Stimulated activated CD4-positive, alpha-beta T cell treated with anti-CD3 and anti-CD28 coated beads, Interleukin-15, amount 100 ng/mL, for 48 hours (primary cell): ENCODE measurements at places on chromosomes 5 and 9.

GRCh38 chr9:892123-892522 lies 50.6 kb downstream of the DMRT1 start:
- no peak for DNase-seq

- DNase-seq, result no peak
Measured at GRCh38 chr5:6608016-6608415, 24.8 kb downstream of the NSUN2 start.

GRCh38 chr9:93601666-93602065 lies 25.3 kb downstream of the PHF2 start:
- no peak for DNase-seq

GRCh38 chr9:95085036-95085770 lies 232.3 kb downstream of the FANCC start:
- no peak for DNase-seq

DNA sequence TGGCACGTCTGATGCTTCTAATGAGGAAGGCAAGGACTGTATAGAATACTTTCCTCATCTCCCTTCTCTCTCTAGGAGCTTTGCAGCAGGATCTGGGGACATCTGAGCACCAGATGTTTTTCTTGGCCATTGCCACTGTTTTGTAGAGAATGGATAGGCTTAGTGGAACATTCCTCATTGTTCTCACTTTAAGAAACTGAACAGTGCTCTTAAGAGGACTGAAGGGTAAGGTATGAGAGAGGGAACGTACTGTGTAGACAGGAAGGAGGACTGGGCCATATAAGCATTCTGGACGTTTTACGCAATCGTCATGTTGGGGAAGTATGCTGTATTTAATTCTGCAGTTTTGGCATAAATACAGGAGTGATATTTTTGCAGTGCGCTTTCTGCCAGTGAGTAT lies 70.6 kb downstream of the SMARCA2 start:
- no peak for DNase-seq

- DNase-seq, result no peak
Measured at GRCh38 chr5:57172466-57173318, 1.2 kb upstream of the GPBP1 start.

DNA sequence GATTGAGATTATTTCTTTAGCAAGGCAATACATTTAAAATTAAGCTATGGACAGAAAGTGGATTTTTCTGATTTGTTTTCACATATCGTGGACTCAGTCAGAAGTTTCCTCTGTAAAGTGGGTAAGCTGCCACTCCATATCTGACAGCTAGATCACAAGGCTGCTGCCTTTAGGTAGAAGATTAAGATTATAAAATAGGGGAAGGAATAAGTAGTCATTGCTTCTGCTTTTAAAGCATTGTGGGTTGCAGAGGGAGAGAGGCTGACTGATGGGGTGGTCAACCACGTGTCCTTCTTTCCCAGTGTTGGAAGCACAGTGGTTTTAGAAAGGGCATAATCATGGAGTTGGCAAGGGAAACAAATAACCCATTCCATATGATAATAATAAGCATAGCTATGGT lies 74.3 kb upstream of the MOCS2 start:
- DNase-seq, result no peak

DNA sequence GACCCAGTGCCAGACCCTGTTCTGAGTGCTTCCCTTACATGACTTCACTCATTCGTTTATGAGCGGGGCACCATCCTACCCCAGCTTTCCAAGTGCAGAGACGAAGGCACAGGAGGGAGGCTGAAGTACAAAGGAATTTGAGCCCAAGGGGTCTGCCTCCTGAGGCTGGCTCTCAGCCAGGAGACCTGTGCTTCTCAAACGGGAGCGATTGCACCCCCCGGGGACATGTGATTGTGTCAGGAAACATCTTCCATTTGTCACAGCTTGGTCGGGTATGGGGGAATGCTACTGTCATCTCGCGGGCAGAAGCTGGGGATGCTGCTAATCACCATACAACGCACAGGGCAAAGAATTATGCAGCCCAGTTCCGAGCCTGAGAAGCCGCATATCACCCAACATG lies 23.9 kb downstream of the ADCY2 start:
- DNase-seq, result no peak

DNA sequence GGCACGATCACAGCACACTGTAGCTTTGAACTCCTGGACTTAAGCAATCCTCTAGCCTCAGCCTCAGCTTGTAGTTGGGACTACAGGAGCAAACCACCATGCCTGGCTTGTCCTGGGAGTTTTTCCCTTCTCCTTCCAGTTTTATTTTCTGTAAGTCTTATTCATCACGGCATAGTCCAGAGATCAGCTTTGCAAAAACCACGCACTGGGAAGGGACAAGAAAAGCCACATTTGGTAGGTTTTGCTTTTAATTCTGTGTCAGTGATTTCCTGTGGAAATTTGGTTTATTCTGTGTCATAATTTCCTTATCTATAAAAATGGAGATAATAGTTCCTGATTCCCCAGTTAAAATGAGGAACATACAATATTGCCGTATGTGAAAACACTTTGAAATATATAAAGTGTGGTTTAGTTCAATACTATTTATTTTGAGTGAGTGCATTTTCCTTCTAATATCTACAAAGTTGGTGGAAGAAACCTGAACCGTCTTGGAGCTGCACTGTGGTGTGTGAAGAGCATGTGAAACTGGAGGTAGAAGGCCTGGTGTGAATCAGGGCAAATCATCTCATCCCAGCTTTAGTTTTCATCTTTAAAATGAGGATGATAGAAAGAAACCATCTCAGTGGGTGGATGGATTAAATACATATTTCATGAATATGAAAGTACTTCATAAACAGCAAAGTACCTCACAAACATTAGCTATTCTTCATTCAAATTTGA lies 92.8 kb upstream of the ELL2 start:
- DNase-seq, result no peak

DNA sequence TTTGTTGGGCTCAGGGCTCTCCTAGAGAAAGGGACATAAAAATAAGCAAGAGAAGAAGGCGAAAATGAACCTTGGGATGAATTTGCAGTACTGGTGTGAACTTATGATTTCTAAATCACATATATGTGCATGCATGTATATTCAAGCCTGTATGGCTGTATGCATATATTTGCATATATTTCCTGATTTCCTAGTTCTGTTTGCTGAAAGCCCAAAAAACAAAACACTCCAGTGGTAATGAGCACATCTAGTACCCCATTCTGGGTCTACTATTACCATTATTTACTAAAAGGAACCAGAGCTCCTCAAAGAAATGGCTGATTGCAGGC lies 7.3 kb downstream of the ZFP62 start:
- DNase-seq, result no peak

GRCh38 chr5:176413255-176413565 lies 3.1 kb downstream of the CLTB start:
- no peak for DNase-seq

DNA sequence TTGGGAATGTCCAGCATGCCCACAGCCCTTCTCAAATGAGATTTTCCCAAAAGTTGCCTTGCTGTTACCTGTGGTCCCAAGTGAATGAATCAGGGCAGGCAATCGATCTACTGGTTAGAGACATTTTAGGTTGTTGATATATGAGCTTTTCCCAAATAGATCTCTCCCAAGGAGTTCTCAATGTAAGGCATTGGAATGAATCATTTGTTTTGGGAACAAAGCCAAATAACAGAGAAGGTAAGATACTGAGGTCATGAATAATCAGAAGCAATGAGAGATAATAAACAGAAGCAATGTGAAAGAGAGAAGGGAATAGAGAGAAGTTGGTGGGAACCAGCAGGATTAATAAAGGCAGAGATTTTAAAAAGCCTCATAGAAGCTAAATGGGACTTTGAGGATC lies 93.6 kb upstream of the FER start:
- DNase-seq, result no peak

- DNase-seq, result no peak
Measured at GRCh38 chr5:144028058-144028457, 142.4 kb downstream of the YIPF5 start.

- no peak for DNase-seq
Measured at GRCh38 chr5:1435369-1435768, 9.9 kb downstream of the SLC6A3 start.

- DNase-seq, result no peak
Measured at GRCh38 chr9:2041736-2042135, 26.6 kb downstream of the SMARCA2 start.

- no peak for DNase-seq
Measured at GRCh38 chr9:30713243-30713642, 1671.2 kb upstream of the ACO1 start.

DNA sequence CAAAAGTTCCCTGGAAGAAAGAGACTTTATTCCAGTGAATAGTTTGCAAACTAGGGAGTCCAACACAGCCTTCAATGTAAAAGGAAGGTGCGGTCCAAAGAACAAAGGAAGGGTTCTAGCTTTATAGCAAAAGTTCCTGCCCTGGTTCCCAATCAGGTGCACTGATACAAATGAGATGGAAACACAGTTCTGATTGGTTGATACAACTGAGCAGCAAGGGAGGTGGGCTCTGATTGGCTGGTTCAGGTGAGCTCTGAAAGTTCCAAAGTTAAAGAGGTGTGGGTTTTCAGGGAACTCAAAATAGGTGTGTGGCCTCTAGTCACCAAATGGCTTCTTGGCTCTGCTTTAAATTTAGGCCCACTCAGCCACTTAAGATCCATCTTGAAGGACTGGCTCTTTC lies 43.1 kb downstream of the P4HA2 start:
- no peak for DNase-seq

GRCh38 chr9:994005-994404 lies 17.6 kb downstream of the DMRT3 start:
- no peak for DNase-seq

- no peak for DNase-seq
Measured at GRCh38 chr9:112754578-112754977, 4.0 kb downstream of the SNX30 start.

- no peak for DNase-seq
Measured at GRCh38 chr9:73183917-73184861, 32.5 kb downstream of the ANXA1 start.

- DNase-seq, result no peak
Measured at GRCh38 chr5:179271821-179272325, 73.4 kb downstream of the ADAMTS2 start.

- no peak for DNase-seq
Measured at GRCh38 chr9:121945849-121946248, 147.3 kb downstream of the TTLL11 start.

- no peak for DNase-seq
Measured at GRCh38 chr9:5263351-5264218, 32.4 kb downstream of the INSL4 start.

- DNase-seq, result no peak
Measured at GRCh38 chr5:179749857-179750508, 17.4 kb downstream of the MAML1 start.

DNA sequence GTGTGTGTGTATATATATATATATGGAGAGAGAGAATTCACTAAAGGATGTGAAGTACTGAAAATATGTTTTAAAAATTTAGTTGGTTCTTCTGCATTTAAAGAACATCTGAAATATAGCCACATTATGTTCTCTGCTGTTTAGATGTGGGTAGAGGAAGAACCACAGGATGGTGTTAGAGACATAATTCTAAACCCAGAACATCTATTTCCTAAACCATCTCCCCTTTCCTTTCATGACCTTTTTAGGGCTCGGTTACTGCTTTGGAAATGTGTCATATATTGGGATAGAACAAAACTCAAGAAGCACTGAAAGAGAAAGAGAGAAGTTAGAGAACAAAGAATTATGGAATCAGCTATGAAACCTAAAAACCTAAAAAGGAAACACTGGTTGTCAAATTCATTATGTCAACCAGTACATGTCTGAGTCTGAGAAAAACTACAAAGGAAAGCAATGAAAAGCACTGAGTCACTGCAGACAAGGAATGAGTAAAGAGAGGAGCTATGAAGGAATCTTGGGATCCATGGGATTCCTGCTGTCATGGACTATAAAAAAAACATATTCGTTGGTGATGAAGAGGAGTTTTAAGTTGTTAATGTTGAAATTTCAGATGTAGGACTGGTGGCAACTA lies 28.4 kb downstream of the SLC12A2 start:
- no peak for DNase-seq

GRCh38 chr5:139063664-139064054 lies 134.5 kb downstream of the SIL1 start:
- DNase-seq, result no peak

DNA sequence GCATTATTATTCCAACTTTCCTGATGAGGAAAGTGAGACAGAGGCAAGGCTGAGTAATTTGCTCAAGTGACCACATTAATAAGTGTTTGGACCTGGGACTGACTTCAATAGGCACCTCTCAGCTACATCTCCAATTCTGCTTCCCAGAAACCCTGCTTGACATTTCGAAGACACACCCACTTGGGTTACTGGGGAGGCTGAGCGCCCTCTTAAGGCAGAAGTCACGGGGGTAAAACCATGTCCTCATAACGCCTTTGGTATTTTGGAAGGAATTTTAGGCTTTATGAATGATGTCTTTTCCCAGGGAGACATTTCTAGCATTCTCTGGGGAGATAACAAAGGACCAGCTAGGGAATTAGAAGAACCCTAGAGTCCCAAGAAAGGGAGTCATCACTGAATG lies 53.3 kb downstream of the TRPC7 start:
- no peak for DNase-seq

GRCh38 chr9:91986248-91986647 lies 36.2 kb upstream of the ROR2 start:
- DNase-seq, result no peak

GRCh38 chr9:20441166-20441565 lies 181.1 kb downstream of the MLLT3 start:
- no peak for DNase-seq

DNA sequence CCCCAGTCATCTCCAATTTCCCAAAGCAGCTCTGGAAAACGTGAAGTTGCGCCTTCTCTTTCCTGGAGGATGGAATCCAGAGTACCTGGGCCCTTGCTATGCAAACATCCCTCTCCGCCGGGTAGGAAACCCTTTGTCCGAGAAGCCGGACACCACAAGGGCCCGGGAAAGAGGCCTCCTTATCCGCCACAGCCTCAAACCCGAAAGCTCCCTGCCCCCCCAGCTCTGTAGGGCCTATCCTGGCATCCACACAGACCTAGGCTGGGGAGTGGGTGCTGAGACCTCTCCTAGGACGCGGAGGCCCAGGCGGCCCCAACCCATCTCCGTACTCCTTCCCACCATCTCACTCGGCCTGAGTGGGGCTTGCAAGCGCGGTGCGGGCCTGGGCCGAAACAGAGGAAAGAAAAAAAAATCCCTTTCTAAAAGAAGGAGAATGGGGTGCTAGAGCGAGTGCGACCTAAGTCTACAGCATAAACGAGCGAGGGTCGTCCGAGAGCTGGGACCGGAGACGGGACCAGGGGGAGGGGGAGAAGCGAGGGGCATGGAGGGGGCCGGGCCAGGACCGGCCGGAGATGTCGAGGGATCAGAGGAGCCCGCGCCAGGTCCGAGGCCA lies 624 bp downstream of the FBXW11 start:
- no peak for DNase-seq

- no peak for DNase-seq
Measured at GRCh38 chr5:107477492-107477891, 193.2 kb downstream of the EFNA5 start.

GRCh38 chr9:133134388-133135145 lies 13.5 kb upstream of the RALGDS start:
- DNase-seq, result no peak

GRCh38 chr5:17218353-17219005 lies 1.0 kb downstream of the BASP1 start:
- DNase-seq, result no peak

GRCh38 chr9:103245369-103245768 lies 250.2 kb downstream of the CYLC2 start:
- no peak for DNase-seq
